IPS DF 6.9 (cell line): ENCODE measurements at places on chromosomes 5 and 9.

DNA sequence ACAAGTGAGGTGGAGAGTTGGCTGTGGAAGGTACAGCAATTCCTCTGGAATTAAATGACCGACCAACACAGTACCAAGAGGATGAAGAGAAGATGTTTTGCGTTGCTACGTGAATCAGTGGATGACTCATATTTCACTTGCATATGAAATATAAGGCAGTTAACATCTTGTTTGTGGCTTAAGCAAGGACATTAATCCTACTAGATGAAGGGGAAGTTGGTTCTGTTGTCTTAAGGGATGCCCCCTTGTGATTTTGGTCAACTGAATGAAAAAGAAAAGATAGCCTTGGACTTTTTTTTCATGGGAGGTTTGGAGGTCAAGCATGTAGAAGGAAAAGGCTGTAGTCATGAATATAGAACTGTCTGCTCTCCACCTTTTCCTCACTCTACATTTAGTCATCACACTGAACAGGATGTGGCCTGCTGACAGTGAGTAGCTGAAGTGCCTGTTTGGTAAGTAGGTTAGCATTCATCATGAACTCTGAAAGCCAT is 33.9 kb downstream of the VLDLR start:
- peaks cover 33% of the 10 kb centered on the region; the same call in 1 of the 2 replicates for H3K36me3 ChIP-seq
- no peaks in the 10 kb centered on the region for H3K4me1 ChIP-seq
- H3K27me3 ChIP-seq, result no peaks in the 10 kb centered on the region
- no peak overlapping the region for H3K27ac ChIP-seq

GRCh38 chr9:2082772-2083171 is 67.6 kb downstream of the SMARCA2 start:
- H3K4me3 ChIP-seq, result no peak overlapping the region
- no peaks in the 10 kb centered on the region for H3K36me3 ChIP-seq
- no peak overlapping the region for H3K27ac ChIP-seq
- no peaks in the 10 kb centered on the region for H3K27me3 ChIP-seq
- no peak for DNase-seq

DNA sequence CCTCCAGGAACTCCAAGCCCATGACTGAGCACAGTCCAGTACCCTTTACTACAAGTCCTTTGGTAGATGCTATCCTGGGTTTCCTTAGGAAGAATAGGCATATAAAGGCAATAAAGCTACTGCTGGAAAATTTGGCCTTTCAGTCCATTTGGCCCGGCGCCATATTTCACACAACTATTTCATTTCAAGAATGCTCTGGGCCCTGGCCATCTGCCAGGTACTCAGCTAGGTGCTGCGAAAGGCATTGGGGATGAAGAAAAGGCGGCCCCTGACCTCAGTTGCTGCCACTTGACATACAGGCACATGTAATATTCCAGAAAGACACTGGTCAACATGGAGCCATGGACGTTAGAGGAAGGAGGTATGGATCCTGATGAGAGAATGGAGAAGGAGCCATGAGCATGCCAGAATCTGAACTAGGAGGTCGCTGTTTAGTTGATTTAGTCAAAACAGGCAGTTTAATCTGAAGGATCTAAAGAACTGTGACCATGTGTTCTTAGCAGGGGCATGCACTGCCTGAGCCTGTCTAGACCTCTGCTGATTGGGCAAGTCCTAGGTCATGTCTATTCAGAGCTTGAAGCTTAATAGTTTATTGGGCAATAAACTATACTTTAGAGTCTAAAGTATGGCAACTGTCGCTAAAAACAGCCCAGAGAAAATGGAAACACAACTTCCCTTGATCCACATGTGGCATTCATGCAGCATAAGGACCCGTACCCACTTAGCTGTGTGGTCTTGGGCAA is 149.3 kb downstream of the MELK start:
- peaks cover 5% of the 10 kb centered on the region for H3K4me1 ChIP-seq
- no peak overlapping the region for H3K4me3 ChIP-seq
- no peaks in the 10 kb centered on the region for H3K27me3 ChIP-seq
- DNase-seq, result no peak
- H3K36me3 ChIP-seq, result no peaks in the 10 kb centered on the region
- no peak overlapping the region for H3K27ac ChIP-seq

DNA sequence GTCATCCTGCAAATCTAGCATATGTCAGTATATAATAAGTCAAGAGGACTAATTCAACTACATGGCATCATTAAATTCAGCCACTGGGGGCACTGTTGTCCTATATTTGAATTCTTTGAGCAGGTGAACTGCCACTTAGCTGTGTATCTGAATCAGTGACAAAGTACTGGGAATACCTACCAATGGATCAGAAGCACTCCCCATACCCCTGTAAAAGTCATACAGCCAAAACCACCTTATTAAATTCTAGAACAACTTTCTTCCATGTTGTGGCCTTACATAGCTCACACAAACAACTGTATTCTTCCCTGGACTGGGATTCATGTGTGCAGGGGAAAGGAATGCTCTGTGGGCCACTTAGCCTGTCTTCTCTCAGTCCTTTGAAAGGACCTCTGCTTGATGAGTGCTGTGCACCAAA is 57.4 kb upstream of the PLPP6 start:
- H3K4me3 ChIP-seq, result no peak overlapping the region
- peak; percentile 74 for DNase-seq
- no peak overlapping the region for H3K27ac ChIP-seq
- no peaks in the 10 kb centered on the region for H3K4me1 ChIP-seq
- H3K36me3 ChIP-seq, result no peaks in the 10 kb centered on the region

DNA sequence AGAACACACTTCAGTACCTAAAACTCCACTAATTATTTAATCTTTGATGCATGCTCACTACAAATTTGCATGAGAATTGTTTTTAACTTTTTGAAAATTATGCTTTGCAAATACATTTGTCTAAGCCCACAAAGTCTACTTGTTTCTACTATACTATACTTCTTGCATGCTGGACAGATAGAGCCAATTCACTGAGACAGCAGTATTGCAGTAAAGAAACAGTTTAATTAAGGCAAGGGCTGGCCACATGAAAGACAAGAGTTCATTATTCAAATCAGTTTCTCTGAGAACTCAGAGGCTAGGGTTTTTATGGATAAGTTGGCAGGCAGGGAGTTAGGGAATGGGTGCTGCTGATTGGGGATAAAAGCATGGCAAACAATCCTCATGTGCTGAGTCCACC is 6.0 kb upstream of the FXN start:
- no peak overlapping the region for H3K27ac ChIP-seq
- no peaks in the 10 kb centered on the region for H3K4me1 ChIP-seq
- no peaks in the 10 kb centered on the region for H3K27me3 ChIP-seq
- no peak overlapping the region for H3K4me3 ChIP-seq
- no peaks in the 10 kb centered on the region for H3K36me3 ChIP-seq

DNA sequence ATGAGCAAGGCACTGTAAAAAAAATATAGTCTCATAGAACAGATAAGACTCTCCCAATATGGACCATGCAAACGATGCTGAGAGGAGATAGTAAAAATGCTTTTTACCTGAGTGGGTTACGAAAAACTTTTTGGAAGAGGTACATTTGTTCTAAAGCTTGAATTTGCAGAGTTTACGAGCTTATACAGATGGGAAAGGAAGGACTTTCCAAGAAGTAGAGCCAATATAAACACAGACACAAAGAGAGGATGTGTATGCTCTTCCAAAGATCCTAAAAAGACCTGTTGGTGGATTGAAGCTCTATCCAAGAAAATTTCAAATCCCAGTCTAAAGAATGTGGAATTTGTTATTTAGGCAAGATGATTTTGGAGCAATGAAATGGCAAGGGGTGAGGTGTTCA is 127.1 kb upstream of the SLCO6A1 start:
- H3K36me3 ChIP-seq, result no peaks in the 10 kb centered on the region
- H3K4me3 ChIP-seq, result no peak overlapping the region
- H3K4me1 ChIP-seq, result no peaks in the 10 kb centered on the region
- H3K27me3 ChIP-seq, result no peaks in the 10 kb centered on the region
- no peak overlapping the region for H3K27ac ChIP-seq

- H3K4me1 ChIP-seq, result peaks cover 24% of the 10 kb centered on the region
- no peaks in the 10 kb centered on the region for H3K36me3 ChIP-seq
- H3K27ac ChIP-seq, result no peak overlapping the region
- no peak for DNase-seq
- H3K4me3 ChIP-seq, result no peak overlapping the region
These were observed 89.9 kb downstream of the DAB2IP start for GRCh38 chr9:121741228-121741918.

- peaks cover 24% of the 10 kb centered on the region for H3K27me3 ChIP-seq
- no peak overlapping the region for H3K27ac ChIP-seq
- DNase-seq, result no peak
- no peak overlapping the region for H3K4me3 ChIP-seq
These were observed 2.4 kb downstream of the GLIPR2 start for GRCh38 chr9:36138901-36139300.

DNA sequence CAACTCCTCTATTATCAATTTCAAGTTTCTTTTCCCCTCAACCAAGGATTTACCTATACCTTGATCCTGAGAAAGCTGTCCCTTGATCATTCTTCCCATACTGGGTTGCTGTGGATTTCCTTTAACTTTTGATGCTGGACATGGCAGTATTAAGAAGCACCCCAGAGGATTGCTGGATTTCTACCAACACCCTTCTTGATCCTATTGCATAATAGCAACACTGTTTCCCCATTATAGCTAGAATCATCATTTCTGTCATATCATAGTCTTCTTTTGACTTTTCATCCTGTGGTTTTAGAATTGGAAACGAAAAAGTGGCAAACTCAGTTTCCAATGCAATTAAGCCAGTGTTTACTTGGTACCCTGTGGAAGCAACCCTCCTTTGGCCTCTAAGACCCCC is 154.9 kb downstream of the ARRDC3 start:
- DNase-seq, result no peak
- no peaks in the 10 kb centered on the region for H3K27me3 ChIP-seq
- H3K36me3 ChIP-seq, result no peaks in the 10 kb centered on the region
- H3K4me3 ChIP-seq, result no peak overlapping the region

GRCh38 chr5:54226215-54226614 is 84.2 kb downstream of the ARL15 start:
- no peak for DNase-seq
- no peaks in the 10 kb centered on the region for H3K36me3 ChIP-seq
- no peaks in the 10 kb centered on the region for H3K27me3 ChIP-seq
- H3K4me1 ChIP-seq, result peaks cover 2% of the 10 kb centered on the region; the same call in 1 of the 2 replicates

DNA sequence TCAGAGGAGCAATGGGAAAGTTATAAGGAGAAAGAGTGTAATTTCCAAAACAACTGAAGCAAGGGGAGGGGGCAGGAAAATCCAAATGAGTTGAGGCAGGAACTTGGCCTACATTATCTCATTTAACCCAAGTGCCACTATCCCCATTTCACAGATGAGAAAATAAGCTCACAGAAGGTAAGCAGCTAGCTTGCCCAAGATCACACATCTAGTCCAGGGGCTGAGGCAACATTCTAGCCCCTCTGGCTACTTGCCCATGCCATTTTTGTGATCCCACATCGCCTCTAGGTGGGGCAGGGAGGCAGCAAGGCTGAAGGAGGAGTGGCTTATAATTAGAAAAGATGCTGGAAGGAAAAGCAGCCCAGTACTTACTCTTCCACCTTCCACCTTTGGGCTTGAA is 2.6 kb upstream of the PSIP1 start:
- H3K27ac ChIP-seq, result no peak overlapping the region
- H3K4me3 ChIP-seq, result no peak overlapping the region
- no peaks in the 10 kb centered on the region for H3K27me3 ChIP-seq
- no peaks in the 10 kb centered on the region; the same call in 1 of the 2 replicates for H3K36me3 ChIP-seq

- no peak overlapping the region for H3K4me3 ChIP-seq
- H3K36me3 ChIP-seq, result no peaks in the 10 kb centered on the region
- DNase-seq, result no peak
- H3K27ac ChIP-seq, result no peak overlapping the region
- peaks cover 4% of the 10 kb centered on the region; the same call in 1 of the 2 replicates for H3K4me1 ChIP-seq
- no peaks in the 10 kb centered on the region for H3K27me3 ChIP-seq
These were observed 21.4 kb downstream of the MEGF10 start for GRCh38 chr5:127311781-127312525.

DNA sequence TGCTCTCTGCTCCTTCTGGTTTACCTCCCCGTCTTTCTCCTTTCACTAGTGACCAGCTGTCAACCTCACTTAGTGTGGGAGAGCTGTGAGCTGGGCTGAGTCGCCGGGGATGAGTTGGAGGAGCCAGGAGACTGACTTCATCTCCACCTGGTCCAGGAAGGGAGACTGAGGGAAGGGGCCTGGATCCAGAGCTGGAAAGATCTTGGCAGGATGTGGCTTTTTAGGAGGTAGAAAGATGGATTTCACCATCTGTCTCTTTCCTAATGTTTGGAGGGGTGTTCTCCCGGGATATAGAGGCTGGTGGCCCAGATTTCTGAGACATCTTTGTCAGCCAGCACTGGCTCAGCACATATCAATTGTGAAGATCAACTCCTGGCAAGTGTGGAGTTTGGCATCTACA is 37.1 kb upstream of the TNC start:
- H3K36me3 ChIP-seq, result no peaks in the 10 kb centered on the region
- no peaks in the 10 kb centered on the region for H3K4me1 ChIP-seq
- no peak for DNase-seq

DNA sequence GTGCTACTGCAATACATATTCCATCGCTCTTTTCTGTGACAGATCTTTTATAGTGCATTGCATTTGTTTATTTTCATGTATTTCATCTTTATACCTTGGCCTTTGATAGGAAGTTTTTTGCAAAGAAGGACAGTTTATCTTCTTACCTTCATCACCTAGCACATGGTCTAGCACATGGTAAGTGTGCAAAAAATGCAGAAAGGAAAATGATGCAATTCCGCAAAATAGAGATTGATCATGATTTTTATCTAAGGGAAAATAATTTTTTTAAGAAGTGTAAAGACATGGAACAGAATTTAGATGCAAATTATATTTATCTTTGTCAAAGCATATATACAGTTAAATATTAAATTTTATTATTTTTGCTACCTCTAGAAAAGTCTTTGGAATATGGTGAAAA is 19.2 kb upstream of the NIM1K start:
- peaks cover 6% of the 10 kb centered on the region; the same call in 1 of the 2 replicates for H3K36me3 ChIP-seq
- H3K4me1 ChIP-seq, result peaks cover 1% of the 10 kb centered on the region; the same call in 1 of the 2 replicates
- H3K4me3 ChIP-seq, result no peak overlapping the region

DNA sequence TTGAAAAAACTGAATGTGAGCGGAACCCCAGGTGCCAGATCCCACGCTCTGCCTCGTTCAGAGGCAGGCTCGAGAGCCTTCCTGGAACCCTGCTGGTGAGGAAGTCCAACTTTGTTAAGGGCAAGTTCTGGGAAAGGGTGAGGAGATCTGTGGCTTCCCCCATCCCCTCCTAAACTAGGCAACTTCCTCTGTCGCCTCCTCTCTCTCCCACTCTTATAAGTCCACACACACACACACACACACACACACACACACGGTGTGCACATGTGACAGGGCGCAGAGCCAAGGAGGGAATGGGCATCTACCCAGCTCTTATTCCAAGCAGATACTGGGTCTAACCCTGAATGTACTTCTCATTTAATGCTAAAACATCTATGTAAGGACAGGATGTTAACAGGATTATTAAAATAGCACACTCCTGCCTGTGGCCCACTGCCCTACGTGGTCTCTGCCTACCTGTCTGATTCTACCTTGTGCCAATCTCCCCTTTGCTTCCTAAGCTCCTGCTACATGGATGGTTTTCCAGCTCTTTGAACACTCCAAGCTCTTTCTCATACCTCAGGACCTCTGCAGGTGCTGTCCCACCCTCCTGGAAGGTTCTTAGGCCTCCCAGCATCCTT is 72.4 kb upstream of the FBXW11 start:
- no peak overlapping the region for H3K27ac ChIP-seq
- H3K4me3 ChIP-seq, result no peak overlapping the region
- no peaks in the 10 kb centered on the region for H3K36me3 ChIP-seq
- DNase-seq, result no peak
- no peaks in the 10 kb centered on the region for H3K4me1 ChIP-seq
- H3K27me3 ChIP-seq, result no peaks in the 10 kb centered on the region
